NCI-H748 treated with DMSO at 0.1 percent for 48 hours (cell line): ENCODE measurements at places on chromosomes 6 and 20.

DNA sequence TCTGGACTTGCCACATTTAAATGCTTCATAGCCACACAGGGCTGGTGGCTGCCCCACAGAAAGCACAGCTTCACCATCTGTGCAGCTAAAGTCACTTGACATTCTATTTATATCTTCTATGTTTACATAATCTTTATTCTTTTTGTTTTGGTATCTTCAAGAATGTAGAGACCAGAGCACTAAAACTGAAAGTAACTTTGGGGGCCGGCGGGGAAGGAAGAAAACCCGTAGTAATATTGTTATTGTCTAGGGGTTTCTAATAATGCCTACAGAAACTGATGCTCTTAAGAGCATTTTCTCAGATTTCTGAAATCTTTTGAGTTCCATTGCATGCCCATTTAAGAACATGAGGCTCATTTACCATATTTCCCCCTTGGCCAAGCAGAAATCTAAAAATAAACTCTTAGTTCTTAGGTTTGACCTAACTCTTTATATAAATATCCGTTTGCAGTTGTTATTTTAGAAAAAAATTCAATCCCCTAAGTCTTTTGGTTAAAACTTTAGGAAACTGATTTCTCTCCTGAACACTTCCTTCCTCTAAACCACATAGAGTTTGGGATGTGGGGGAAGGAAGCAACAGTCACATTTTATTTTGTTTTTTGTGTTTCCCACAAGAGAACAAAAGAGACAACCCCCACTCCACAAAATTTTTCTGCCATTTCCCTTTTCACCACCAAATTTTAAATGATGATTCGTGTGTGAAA, 207.6 kb downstream of the OGFRL1 start:
- no peak for DNase-seq

DNA sequence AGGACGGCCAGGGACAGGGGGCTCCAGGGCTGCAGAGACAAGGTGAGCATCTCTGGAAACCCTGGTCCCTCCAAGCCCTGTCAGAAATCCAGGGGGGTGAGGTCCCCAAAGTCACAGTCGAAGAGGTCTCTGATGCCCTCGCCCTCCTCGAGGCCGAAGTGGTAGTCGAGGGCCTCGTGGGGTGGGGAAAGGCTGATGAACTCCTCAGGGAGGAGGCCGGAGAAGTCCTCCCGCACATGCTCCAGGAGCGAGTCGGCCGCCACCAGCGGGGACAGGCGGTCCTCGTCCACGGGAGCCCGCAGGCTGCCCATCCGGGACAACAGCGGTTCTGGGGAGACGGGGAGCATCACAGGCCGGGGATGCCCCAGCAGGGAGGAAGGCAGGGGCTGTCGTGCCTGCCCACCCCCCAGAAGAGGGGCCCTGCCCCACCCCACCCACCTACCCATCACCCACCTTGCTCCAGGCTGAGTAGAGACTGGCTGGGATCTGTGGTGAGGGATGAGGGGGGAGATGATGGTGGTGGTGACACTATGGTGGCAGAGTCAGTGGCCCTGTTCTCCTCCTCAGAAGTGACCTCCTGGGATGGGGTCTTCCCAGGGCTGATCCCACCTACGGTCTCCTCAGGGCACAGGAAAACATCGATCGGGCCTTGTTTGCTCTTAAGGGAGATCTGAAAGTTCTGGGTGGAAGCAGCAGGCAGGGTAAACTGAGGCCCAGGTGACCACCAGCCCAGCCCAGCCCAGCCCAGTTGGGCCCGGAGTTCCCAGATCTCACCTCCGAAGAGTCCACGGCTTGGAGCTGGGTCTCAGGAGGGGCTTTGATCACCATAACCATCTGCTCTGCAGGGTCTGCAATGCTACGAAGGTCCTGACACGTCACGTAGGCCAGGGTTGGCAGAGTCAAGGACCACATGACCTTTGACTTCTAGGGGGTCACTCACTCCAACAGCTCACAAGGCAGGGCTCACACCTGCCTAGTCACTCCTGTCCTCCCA, 2.7 kb upstream of the NECAB3 start:
- no peak for DNase-seq

DNA sequence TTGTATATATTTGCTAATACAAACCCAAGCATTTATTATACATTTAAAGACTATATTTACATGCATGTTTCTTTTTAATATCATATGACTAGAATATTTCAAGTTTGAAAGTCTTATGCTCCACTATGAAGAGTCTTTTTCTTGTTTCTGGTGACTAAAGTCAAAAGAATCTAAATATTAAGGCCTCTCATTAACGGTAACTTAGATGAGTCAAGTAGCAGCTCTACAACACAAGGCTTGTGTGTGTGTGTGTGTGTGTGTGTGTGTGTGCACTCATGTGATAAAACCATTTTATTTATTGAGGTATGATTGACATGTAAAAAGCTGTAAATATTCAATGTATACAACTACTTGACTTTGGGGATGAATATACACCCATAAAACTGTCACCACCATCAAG, 275.6 kb downstream of the TFAP2B start:
- no peak for DNase-seq

DNA sequence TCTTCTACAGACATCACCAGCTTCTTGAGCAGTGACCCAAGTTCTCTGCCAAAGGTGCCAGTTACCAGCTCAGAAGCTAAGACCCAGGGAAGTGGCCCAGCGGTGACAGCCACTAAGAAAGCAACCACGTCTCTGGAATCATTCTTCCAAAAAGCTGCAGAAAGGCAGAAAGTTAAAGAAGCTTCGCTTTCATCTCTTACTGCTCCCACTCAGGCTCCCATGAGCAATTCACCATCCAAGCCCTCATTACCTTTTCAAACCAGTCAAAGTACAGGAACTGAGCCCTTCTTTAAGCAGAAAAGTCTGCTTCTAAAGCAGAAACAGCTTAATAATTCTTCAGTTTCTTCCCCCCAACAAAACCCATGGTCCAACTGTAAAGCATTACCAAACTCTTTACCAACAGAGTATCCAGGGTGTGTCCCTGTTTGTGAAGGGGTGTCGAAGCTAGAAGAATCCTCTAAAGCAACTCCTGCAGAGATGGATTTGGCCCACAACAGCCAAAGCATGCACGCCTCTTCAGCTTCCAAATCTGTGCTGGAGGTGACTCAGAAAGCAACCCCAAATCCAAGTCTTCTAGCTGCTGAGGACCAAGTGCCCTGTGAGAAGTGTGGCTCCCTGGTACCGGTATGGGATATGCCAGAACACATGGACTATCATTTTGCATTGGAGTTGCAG, 15.2 kb downstream of the GTPBP2 start:
- no peak for DNase-seq

DNA sequence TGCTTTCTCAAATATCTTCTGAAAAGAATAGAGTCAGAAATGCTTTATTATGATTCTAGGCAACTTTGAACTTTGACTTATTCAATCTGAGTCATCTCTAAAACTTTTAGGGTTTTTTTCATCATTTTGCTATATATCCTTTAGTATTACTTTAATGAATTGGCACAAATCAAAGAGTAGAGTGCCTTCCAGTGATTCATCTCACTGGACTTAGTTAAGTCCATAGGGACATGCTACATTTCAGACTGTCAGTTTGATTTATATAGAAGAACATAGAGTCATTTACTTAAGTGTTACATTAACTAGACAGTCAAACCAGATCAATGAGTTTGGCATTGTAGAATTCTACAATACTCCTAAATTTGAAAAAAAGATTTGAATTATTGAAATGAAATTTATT, 1235.7 kb upstream of the MAP3K7 start:
- DNase-seq = no peak

DNA sequence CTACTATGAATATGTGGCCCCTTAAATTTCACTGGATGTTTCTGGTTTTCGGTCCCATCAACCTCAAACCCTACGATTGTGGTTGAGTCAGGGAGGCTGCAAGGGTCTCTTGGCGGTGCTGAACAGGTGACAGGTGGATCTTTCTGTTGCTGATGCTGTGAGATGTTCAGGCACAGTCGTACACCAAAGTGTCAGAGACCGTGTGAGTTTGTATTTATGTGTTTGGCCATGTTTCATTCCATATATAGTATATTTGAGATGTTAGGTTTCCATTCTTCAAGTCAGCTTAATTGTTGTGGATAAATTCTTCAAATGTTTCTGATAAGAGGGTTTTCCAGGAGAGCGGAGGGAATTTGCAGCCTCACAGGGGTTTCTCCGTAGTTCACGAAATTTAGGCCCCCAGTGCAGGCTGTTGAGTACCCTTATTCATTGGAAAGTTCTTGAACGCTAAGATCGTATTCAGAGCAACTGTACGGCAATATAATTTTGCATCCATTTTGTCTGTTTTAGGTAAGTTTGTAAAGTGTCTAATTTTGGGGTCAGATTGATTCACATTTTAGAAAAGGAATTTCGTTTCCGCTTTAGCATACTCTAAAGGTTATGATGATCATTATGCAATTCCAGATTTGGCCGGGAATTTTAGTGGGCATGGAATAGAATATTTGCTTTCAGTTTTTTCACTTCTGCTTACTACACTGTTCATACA, 1.2 kb downstream of the TAB2 start:
- DNase-seq = peak; percentile 21

DNA sequence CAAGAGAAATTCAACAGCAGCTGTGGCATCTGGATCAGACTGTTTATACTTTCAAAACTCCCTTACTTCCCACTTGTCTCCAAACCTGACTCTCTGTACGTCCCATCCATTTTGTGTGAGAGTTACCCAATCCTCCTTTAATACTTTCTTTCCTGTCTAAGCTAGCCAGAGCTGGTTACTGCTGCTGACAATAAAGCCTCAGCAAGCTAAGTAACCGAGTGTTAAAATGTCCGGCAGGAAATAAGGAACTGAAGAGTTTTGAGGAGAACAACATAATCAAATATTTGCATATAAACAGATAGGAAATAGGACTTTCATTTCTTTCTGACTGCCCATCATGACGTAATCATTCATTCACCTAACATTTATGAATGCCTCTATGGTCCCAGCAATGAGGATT, 11.6 kb downstream of the TMEM30A start:
- no peak for DNase-seq

DNA sequence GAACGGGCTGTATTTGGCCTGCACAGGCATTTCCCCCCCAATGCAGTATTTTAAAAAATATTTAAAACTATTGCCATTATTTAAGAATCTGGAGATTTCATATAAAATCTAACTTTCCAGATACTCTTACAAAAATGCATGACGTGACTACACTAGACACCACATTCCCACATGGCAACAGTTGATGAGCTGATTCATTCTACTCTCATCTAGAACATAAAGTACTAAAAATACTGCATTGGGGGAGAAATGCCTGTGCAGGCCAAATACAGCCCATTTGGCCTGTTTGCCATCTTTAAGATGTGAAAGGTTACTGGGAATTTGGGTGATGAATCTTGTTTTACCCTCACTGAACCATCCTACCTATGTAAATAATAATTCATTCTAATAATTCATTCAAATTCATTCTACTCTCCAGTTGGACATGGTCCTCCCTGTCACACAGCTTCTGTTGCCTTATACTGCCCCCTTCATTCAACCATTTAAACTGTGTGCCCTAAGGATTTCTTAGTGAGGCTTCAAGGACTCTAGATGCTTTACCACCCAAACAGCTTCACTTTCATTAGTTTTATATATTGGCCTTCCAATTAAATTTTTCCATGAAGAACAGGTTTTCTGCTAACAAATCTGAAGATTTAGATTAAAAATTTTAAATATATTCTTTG, 6.9 kb upstream of the ZSCAN16 start:
- DNase-seq = no peak

DNA sequence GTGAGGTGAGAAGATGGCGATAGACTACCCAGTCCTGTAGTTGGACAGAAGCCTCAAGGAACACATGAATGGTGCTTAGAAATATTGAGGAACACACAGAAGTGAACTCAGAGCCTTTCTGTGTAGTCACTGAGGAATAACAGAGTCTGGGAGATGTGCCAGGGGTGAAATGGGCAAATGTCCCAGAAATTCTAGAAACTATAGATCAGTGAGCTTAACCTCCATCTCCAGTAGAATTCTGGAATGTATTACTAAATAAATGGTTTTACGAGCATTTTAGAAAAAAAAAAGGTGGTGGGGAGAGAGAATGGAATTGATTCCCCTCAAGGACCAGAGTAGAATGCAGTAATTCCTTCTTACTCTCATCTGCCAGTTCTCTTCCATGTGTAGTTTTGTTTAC, 380.0 kb downstream of the LMBRD1 start:
- DNase-seq = no peak

GRCh38 chr6:120378582-120379220, 955.6 kb downstream of the TBC1D32 start:
- DNase-seq = peak; percentile 8

DNA sequence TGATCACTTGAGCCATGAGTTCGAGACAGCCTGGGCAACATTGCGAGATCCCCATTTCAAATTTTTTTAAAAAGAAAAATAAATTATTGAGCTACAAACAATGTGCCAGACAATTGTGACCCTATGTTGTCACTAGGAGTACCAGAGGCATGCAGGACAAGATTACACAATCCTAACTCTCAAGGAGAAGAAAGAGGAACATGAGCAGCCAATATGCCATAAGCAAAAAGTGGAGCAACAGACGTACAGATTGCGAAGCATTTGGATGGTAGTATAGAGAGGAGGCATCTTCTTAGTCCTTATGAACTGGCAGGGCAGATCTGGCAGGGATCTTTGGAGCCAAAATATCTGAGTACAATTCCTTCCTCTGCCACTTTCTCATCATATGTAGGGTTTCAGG, 156.4 kb downstream of the OR2B2 start:
- no peak for DNase-seq

- DNase-seq = peak; percentile 15
Measured at GRCh38 chr6:57267586-57268293, 45.6 kb upstream of the RAB23 start.

GRCh38 chr6:62640749-62641148, 354.7 kb upstream of the KHDRBS2 start:
- no peak for DNase-seq

GRCh38 chr6:37036146-37036545, 30.7 kb downstream of the FGD2 start:
- DNase-seq = no peak

DNA sequence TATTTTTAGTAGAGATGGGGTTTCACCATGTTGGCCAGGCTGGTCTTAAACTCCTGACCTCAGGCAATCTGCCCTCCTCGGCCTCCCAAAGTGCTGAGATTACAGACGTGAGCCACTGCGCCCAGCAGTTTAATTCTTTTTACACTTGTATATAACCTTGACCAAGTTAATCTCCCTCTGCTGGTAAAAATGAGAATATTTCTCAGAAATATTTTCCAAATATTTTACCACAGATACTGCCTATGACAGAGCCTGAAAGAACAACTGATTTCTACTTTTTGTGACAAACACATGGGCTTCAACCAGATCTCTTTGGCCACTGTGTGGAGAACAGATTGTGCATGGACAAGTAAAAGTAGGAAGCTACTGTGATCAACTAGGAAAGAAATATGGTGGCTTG, 21.2 kb upstream of the NHSL1 start:
- no peak for DNase-seq

- DNase-seq = no peak
Measured at GRCh38 chr20:31473331-31474096, 1.4 kb downstream of the DEFB124 start.

DNA sequence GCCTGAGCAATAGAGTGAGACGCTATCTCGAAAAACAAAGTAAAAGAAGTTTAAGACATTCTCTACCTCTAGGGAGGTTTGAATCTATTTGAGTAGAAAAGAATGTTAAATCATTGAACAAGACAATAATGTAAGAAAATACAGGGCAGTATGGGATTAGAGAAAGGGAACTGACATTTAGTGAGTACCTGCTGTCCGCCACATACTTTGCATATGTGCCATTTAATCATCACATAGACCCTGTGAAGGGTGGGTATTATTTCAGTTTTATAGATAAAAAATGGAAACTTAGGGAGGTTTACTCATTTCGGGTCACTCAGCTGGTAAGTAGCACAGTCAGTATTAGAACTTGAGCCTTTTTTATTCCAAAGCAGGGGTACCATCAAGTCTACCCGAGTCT, 31.4 kb downstream of the STK4 start:
- no peak for DNase-seq
